ENCODE measurements at places on chromosomes 7 and 10. TPM values are rescaled to one million over a fixed set of nuclear protein-coding genes. Genes with fewer than 3 reads are reported as not detected.

DNA sequence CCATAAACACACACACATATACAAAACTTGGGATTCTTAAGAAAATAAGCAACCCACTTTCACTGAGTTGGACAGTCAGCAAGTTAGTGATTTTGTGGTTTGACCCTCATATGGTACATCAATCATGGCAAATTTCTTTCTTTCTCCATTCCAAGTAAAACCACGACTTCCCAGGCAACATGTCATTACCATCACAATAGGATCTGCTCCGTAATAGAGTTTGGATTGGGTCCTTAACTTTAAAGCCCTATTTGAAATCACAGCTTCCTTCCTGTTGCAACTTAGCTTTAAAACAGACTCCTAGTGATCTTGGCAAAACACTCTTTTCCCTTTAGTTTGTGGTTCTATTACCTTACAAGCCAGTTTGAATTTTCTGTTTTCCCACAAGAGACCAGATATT lies 483.6 kb downstream of the INHBA start:
- no peak for DNase-seq

The PAX4 gene
- total RNA-seq = not detected

DNA sequence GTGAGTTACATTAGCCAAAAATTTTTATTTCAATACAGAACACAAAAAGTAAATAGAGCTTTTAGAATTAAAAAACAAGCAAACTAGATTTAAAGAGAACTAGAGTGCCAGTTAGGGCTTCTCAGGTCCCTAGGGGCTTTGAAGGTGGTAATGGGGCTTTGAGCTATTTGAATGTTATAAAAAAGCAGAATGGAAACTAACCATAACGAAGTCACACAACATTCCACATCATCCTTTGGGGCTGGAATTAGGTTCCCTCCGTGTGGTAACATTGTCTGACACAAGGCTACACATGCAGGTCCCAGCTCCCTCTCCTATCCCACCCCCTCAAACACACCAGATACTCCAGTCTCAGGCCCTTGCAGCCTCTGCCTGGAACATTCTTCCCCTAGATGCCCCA lies 15.3 kb downstream of the JAZF1 start:
- no peak for DNase-seq

GRCh38 chr10:61663466-61663865 lies 737 bp downstream of the CABCOCO1 start:
- DNase-seq = no peak

The FANK1 gene
- 0.51 TPM for total RNA-seq

DNA sequence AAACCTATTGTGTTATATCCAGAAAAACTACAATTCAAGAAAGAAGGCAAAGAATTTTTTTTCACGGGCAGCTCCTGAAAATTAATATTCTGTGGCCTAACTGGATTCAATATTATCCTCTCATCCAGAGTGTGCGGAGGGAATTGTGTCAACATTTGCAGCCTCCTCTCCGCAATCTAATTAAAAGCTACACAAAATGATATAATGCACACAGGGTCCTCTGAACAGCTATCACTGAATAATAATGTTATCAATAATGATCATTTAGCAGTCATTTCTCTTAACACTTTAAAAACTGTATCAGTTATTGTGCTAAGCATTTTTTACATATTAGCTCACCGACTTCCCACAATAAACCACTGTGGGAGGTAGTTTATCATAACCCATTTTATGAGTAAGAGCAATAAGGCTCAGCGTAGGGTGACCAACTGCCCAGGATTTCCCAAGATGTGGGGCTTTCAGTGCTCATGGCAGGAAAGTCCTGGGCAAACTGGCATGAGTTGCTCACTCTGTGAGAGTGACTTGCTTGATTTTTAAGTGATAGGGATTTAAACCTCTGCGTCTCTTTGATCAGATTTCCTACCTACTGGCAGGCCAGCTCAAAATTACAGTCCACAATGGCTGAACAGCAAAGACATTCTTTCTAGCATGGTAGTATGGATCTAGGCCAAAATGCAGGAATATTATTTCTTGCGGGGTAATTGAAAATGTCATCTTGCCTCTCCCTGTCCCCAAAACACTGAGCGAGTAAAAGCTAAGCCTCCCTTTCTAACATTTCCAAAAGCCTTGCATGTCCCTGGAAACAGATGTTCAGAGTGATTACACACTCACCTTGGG lies 65.7 kb downstream of the AOAH start:
- DNase-seq = no peak

The IFIT1B gene
- total RNA-seq = not detected

DNA sequence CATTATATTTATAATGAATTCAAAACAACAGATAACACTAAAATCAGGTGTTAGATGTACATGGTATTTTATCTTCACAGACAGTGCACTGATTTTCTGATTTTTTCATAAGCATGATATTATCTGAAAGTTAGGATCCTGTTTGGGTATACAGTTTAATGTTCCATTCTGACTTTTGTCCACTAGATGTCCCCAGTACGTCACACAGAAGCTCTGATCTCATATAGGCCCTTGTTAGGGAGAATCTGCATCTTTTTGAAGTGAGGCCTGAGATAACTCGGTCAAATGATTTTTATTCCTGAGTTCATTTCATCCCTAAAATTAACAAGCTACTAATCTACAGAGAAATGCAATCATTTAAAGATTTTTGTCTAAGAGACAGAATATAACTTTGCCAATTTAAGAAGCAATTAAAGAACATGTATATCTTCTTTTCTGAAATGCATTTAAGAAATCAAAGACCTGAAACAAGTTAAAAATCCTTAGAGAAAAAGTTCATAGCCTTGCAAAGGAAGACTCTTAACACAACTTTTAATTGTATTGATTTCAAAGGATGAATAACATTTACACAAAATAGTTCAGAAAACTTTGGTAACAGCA lies 72.0 kb upstream of the TES start:
- DNase-seq = no peak

The JAKMIP3 gene
- total RNA-seq = 1.5 TPM

GRCh38 chr10:93261961-93262610 lies 188.4 kb downstream of the CYP26A1 start:
- no peak for DNase-seq

The CACNB2 gene
- 45.7 TPM for total RNA-seq

The IGFBP3 gene
- 52.3 TPM for total RNA-seq

The TBX20 gene
- 124 TPM for total RNA-seq

The SPDYE8 gene
- not detected for total RNA-seq

DNA sequence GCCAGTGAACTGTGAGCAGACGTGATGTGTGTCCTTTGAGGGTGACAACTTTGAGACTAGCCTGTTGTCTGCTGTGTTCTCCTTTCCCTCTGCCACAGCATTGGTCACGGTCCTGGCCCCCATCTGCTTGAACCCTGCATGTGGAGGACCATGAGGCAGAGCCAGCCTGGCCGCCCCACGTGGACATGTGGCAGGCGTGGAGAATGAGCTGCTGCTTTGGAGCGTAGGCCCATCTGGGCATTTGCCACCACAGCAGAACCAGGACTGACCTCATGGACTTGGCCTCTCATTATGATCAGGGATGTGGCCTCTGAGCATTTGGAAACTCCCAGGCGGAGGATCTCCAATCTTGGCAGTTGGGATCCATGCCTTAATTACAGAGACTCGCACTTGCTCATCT lies 448.5 kb downstream of the TCERG1L start:
- no peak for DNase-seq

DNA sequence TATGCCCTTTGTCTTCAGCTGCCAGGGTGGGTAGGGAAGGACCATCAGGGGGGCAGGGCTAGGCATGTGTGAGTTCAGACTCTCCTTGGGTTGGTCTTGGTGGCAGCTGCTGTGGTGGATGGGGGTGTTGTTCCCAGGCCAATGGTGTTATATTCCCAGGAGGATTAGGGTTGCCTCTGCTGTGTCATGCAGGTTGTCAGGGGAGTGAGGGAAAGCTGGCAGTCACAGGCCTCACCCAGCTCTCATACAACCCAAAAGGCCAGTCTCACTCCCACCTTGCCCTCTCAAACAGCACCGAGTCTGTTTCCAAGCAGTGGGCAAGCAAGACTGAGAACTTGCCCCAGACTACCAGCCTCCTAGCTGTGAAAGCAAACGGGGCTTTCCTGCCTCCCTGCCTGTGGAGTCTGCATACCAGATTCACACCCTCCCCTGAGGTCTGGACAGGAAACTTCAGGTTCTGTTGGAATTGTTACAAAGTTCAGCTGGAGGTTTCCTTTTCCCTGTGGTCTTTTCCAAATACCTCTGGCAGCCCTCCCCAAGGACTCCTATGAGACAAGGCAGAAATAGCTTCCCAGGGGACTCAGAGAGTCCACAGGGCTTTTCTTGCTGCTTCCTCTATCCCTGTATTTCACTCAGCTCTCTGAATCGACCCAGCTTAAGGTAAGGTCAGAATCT lies 1.4 kb downstream of the HYAL4 start:
- no peak for DNase-seq

The OR2A12 gene
- total RNA-seq = not detected

DNA sequence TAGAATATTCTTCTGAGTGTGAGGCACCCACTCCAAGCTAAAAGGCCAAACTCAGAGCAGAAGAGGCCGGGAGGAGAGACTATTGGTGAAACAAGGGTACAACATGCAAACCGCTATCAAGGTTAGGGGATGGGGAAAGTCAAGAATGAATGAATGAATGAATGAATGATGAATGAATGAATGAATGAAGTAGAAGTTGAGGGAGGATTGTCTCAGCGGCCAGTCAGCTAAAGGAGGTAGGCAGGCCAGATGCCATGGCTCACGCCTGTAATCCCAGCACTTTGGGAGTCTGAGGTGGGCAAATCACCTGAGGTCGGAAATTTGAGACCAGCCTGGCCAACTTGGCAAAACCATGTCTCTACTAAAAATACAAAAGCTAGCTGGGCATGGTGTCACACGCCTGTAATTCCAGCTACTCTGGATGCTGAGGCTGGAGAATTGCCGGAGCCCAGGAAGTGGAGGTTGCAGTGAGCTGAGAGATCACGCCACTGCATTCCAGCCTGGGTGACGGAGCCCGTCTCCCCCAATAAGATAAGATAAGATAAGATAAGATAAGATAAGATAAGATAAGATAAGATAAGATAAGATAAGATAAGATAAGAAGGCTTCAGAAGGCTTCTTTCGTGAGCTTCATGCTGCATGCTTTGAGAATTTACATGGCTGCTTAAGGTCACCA lies 250.8 kb downstream of the CCDC3 start:
- DNase-seq = no peak

- no peak for DNase-seq
These were observed 547.9 kb downstream of the SUGCT start for GRCh38 chr7:40682696-40683095.

The AGAP6 gene
- 3.7 TPM for total RNA-seq

The FAM25G gene
- total RNA-seq = not detected

GRCh38 chr7:27871866-27872265 lies 131.9 kb downstream of the TAX1BP1 start:
- no peak for DNase-seq

- DNase-seq = no peak
These were observed 163.1 kb upstream of the NPVF start for GRCh38 chr7:25391295-25391861.

The NAT16 gene
- total RNA-seq = not detected

- DNase-seq = no peak
These were observed 89.5 kb downstream of the VWDE start for GRCh38 chr7:12314199-12314598.

The PMPCB gene
- 73.7 TPM for total RNA-seq

- DNase-seq = no peak
These were observed 66.9 kb downstream of the OGDH start for GRCh38 chr7:44673324-44673723.

GRCh38 chr10:116287906-116288501 lies 15.0 kb upstream of the GFRA1 start:
- no peak for DNase-seq

GRCh38 chr10:132826524-132827422 lies 40.8 kb upstream of the NKX6-2 start:
- DNase-seq = no peak

The PRKG1 gene
- total RNA-seq = 28.2 TPM

The TMEM213 gene
- not detected for total RNA-seq

The AKR1C1 gene
- 31.4 TPM for total RNA-seq

The TFR2 gene
- 0.13 TPM for total RNA-seq

The SLC26A3 gene
- total RNA-seq = not detected

DNA sequence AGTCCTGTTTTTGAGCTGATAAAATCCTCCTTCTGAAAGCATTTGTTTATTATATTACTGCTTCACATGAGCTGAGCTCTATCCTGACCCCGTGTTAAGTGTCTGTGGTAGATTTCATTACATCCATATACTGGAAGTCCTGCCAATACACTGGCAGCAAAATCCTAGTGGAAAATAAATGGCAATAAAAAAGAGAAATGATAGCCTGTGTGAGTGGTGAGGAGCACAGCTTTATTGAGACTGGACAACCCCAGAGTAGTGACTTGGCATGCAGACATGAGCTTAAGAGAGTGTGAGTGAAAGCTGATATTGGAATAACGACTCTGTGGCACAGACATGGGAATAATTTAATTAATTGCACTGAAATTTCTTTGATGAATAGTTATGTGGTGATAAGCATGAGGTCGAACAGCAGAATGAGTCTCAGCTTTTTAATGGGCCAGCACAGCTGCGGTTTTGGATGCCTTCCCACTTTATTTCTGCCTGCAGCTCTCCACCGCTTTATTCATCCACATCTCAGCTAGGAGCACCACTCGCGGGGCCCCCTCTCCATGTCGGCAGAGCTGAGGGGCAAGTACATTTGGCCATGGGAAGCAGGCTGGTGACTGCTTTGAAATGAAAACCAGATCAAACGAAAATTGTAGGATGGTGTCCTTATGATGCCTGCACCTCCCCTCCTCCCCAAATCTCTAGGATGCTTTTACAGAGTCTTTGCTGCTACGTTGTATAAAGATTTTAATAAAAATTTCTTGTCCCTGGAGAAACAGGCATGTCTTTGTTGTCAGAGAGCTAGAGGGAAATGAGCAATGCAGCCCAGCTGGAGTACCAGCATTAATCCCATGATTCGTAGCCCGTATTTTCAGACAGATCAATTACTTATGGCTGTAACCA lies 494.3 kb downstream of the AUTS2 start:
- DNase-seq = no peak

GRCh38 chr7:45061806-45062425 lies 26.9 kb downstream of the NACAD start:
- DNase-seq = no peak

The ZNF425 gene
- total RNA-seq = 0.38 TPM

GRCh38 chr10:113879691-113880090 lies 25.2 kb downstream of the NHLRC2 start:
- DNase-seq = no peak

DNA sequence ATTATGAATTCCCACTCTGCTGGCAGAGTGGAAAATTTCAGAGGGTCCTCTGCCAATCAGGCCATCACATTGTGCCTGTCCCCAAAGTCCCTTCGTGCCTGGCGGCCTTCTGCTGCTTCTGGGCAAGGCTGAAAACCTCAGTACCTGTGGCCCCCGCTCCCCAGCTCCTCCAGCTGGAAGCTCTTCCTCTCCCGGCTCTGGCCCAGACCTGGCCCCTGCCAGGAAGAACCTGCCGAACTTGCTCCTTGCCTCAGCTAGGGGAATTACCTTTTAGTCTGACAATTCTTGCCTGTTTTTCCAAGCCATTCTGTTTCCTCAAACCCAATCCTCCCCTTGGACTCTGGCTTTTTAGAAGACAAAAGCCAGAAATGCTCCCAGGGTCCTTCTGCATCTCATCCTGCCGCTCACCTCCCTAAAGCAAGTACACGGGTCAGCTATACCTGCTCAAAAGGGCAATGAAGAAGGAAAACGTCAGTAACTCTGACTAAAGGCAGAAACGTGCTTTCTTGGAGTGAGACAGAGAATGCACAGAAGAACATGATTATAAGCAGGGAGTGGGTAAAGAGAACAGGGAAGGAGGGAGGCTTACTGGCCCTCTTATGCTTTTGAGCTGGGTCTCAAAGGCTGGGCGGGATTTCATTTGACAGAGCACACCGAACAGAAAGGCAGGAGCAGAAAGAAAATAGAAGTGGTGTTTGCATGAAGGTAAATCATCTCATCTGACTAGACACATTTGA lies 28.1 kb upstream of the TRIL start:
- no peak for DNase-seq

- DNase-seq = no peak
These were observed 94.3 kb downstream of the ZEB1 start for GRCh38 chr10:31413325-31413724.

All from Right ventricle myocardium superior (tissue), 1 donor.